Ovary (tissue), 10 donors: ENCODE measurements at places on chromosomes 12 and 14. TPM values are rescaled to one million over a fixed set of nuclear protein-coding genes. Genes with fewer than 3 reads are reported as not detected.

The PSMB5 gene
- 79.9 TPM for polyA plus RNA-seq

GRCh38 chr14:105346200-105346533 is 31.6 kb downstream of the PACS2 start:
- DNase-seq: no peak

DNA sequence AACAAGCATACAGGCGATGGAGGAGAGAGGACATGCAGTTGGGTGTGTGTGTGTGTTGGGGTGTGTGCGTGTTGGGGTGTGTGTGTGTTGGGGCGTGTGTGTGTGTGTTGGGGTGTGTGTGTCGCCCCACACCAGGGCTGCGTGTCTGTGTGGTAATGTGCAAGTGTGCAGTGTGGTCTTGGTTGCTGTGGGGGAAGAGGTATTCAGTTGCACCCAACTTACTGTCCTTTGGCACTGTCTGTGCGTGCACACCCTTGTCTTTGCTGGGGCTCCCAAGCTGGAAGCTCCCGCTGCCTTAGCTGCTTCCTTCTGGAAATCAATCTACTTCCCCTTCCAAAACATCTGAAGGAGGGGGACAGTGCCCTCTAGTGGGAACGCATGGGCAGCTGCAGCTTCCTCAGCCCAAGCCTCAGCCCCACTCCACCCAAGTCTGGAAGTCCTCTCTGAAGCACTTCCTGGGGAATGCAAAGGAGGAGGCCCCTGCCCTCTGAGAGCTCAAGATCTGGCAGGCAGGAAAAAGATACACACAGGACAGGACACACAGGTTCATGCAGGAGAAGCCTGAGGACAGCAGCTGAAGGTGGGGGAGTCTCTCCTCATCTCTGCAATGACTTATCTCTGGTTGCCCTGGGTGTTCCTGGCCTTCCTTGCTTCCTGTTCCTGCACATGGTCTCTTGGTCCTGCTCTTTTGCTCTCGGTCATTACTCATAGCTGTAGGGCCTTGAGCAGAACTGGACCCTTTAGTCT is 13.1 kb downstream of the ASIC1 start:
- peak; percentile 78 for DNase-seq

The WDHD1 gene
- polyA plus RNA-seq: 2.5 TPM

- no peak for DNase-seq
Measured at GRCh38 chr12:101870925-101871324, 6.5 kb upstream of the DRAM1 start.

DNA sequence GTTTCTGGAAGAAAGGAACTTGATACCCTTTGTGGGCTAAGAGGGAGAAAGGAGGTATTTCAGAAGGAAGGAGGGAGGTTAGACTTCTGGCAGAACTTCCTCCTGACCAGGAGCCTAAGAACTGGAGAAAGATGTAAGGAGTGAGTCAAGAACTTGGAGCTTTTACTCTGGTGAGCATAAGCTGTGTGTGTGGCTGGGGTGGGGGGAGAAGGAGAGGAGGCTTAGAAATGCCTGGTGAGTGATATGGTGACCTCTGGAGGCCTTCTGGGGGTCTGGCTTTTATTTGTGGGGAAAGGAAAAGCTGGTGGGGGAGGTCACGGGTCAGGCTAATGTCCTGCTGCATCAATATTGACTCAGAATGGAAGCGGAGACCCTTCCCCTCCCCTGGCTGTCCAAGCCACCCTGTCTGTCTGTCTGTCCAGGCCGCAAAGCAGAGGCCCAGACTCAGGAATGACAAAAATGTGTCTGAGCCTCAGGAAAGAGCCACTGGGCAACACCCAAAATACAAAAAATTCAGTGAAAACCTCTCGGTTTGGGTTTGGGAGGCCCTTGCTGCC is 4.8 kb downstream of the LRP1 start:
- no peak for DNase-seq

The ENDOU gene
- polyA plus RNA-seq: 1.6 TPM

DNA sequence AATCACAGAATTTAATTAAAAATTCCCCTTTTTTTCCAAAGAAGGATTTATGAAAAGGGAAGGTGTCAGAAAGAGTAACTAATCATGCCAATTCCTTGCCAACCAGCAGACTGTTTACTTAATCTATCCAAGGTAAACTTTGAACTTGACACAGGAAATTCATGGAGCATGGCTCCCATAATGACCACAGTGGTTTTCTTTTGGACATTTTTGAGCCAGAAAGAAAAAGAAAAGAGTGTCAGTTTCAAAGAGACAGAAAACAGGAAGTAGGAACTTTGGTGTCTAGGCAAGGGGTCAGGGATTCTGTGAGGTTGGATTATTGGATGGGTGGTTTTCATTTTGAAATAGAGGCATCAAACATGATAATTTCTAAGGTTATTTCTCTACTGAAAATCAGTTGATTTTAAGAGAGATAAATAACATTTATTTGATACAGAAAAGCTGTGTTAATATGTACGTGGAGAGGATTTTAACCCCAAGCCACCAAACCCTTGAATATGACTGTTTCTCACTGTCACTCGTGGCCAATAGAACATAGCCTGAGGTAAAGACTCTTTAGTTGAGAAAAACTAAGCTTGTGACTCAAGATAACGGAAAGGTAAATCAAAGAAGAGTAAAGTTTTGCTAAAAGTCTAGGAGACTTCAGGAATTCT is 196.1 kb downstream of the TTC6 start:
- no peak for DNase-seq

DNA sequence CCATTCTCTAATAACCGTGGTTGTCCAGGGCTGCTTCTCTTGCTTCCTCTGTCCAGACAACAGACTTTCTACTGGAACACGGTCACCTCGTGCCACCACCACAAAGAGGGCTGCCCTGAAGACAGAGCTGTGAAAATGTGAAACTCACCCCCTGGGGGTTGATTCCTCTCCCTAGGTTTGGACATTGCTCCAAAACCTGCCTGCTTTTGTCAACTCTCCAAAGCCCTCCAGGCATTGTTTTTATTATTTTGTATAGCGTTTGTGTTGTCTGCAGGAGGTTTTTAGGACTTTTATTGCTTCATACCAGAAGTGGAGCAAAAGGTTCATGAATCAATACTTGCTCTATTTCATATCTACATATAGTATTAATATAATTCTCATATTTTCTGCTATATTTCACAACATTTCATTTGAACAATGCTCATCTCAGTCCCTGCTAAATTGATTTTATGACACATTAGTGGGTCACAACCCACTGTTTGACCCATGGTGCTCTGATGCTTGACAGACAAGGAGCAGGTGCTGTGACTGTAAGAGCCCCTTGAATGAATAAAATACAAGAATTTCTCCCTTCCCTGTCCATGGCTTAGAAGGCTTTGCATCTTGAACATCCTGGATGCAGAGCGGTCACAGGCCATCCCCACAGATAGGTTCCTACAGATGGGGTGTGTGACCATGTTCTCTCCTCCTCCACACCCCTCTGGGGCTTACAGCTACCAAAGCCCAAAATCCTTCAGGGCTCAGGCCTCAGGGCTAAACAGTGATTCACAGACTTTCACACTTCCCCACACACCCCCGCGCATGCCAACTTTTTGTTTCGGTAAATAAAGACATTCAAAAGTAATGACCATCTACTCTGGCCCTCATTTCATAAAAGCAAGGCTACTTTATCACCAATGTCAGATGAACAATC is 20.6 kb upstream of the EML1 start:
- no peak for DNase-seq

DNA sequence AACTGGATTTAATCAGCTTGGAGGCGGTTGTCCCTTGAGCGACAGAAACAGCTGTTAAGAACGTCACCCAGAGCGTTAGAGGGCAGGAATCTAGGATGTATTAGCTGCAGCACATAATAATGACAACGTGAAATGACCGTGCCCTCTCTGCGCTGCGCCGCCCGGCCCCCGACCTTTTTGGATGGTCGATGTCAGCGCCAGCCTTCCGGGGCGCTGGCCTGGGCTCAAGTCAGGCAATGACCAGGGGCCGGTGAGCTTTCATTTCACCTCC is 427 bp upstream of the TMEM120B start:
- DNase-seq: no peak

The TNS2 gene
- polyA plus RNA-seq: 161 TPM

DNA sequence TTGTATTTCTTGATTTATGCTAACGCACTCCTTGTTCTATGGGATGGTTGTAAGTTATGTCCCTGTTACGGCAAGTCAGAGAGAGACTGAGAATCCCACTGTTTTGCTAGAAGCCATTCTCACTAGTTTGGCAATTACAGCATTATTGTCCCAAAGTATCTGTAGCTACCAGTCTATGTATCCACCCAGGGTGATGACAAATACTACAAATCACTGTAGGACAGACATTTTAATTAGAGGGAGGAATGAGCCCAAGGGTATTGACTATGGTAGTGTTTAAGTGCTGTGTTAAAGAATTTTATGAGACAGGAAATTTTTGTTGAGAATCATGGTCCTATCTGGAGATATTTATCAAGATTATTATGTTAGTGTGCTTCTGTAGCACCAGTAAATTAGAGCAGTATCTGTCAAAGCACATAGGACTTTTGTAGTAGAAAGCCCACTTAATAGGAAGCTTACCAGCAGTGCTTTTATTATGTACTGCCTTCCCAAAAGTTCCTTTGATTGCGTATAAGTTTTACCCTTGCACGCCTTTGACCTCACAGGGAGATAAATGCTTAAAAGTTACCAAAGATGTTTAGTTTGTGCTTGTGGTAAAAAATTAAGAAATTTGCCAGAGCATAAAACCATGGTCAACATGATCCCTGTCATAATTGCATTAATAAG is 10.7 kb downstream of the PRKCH start:
- DNase-seq: no peak

The OAS3 gene
- 26.2 TPM for polyA plus RNA-seq

DNA sequence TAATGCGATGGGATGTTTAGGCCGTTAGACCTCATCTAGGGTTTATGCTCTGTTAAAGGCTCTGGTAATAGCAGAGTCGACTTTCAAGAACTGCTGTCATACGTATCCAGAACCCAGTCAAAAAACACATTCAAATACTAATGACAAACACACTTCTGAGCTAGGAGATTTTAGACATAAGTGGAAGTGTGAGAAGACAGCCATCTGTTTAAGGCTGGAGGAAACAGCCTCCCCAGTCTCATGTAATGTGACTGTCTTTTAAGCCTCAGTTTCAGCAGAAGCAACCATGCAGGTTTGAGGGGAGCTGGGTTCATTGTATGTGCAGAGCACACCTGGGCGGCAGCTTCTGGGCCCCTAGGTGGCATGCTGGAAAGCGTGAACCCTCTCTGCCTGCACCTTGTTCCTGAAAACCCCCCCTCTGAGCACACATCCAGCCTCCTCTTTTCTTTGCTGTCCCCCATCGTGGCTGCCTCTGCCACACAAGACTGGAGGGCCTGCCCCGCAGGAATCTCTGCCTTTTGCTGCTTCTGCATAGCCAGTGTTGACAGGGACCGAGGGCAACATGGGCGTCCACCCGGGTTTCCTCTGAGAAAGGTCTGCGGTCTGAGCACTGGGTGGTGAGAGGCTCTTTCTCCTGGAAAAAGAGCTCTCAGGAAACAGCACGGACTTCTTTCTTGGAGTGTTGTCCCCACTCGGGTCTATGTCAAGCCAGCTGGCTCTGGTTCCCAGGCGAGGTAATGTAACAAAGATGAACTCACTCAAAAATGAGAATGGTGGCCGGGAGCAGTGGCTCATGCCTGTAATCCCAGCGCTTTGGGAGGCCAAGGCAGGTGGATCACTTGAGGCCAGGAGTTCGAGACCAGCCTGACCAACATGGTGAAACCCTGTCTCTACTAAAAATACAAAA is 11.6 kb downstream of the WNT5B start:
- DNase-seq: no peak

GRCh38 chr12:67068761-67069450 is 200.3 kb upstream of the CAND1 start:
- DNase-seq: peak; percentile 36

DNA sequence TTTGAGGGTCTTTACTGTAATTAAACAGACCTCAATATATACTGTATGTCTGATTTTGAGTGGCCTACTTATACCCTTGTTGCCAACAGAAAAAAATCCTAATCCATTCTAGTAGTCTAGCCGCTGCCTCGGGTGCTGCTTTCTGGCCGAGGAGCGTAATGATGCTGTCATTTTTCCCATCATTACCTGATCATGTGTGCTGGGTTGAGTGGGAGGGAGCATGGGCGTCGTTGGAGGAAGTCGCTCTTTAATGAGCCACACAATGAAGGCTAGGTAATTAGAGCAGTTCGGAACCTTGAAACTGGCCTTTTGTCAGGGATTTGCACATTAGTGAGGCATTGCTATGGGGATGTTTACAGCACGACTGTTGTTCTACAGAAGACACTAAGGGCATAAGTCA is 76.1 kb upstream of the RFX4 start:
- no peak for DNase-seq

The GLT1D1 gene
- polyA plus RNA-seq: 0.16 TPM
